ENCODE measurements at places on chromosomes 5 and 9.

DNA sequence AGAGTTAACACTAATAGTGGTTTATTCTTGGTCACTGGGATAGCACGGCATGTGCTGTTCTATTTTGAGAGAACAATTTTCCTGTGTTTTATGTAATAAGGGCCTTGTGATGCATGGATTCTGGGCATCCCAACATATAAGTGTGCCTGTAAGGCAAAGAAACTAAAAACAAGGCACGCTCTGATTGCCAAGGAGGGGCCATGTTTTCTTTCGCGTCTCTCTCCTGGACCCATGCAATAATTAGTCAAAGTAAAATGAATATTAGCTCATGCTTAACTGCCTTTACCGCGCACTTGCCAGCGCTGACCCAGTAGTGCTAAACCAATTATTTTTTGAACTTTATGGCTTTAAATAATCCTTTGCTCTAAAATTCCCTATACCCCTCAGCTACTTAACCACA, 140.9 kb downstream of the PSAT1 start:
- DNase-seq = no peak

GRCh38 chr5:150797384-150797783, 18.8 kb downstream of the SMIM3 start:
- no peak for DNase-seq

DNA sequence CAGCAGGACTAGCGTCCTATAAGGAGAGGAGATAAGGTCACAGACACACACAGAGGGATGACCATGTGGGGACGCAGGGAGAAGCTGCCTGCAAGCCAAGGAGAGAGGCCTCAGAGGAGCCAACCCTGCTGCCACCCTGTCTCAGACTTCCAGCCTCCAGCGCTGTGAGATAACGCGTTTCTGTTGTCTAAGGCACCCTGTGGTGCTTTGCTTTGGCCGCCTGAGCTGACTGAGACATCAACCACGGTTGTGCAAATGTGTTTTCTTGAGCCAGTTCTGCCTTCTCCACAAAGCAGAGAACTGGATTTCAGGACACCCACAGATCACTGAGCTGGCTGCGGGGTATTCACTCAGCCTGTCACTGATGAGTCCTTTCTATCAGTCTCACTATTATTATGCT, 149.1 kb downstream of the NXNL2 start:
- no peak for DNase-seq

DNA sequence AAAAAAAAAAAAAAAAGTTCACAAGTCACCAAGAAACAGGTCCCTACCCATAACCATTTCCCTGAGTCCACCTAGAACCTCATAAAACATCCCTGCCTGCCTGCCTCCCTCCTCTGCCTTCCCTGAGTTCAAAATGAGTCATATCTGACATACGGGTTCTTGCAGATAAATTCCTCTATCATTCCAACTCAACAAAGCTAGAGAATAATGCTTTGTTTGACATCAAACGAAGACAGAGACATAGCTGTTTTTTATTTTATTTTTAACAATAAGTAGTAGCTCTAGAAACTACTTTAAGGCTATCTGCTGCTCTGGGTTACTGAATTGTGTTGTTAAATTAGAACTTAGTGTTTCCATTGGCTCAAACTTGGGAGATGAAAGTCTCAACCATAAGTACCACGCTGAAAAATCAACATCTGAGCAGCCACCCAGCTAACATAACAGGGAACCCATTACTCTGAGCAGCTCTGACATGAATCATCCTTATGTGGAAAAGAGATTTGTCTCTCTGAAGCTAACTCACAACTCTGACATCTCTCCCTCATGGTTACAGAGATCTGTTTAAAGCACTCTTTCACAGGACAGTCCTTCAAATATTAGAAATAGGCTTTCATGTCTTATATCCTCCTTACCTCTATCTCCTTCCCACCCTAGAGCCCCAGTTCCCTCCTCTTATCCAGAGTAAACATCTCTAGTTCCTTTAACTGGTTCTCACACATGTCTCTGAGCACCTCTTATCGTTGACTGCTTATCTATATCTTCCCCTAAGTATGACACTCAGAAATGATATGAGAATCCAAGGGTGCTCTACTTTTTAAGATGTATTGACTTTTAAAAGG, 12.1 kb downstream of the TMEM245 start:
- no peak for DNase-seq

DNA sequence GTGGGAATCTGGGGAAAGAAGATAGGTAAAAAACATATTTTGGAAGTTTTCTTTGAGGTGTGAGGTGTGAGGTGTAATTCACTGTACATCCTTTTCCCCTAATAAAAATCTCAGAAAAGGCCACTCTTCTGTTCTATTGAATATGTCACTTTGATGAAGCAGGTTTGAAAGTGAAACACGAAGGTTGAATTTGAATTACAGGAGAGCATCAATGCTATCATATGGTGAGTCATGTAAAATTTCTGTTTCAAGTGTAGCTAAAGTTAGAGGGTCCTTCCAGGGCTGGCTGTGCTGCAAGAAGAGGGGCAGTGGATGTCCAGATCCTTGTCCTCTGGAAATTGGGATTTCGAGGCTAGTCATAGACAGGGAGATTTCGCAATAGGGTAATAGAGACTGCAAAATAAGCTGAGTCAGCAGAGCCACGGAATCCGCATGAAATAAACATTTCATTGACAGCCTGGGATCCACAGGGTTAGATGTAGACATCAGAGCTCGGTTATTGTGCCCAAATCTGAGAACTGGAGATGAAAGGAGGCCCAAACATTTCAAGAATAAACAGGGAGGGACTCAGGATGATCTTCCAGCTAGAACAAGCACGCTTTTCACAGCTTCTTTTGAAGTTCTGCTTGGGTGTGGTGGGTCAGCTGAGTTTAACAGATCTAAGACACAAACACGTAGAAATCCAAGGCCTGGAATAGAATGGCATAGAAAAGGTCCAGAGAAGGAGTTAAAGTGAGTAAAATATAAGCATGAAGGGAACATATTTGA, 194.4 kb upstream of the CDKN2B start:
- DNase-seq = no peak

DNA sequence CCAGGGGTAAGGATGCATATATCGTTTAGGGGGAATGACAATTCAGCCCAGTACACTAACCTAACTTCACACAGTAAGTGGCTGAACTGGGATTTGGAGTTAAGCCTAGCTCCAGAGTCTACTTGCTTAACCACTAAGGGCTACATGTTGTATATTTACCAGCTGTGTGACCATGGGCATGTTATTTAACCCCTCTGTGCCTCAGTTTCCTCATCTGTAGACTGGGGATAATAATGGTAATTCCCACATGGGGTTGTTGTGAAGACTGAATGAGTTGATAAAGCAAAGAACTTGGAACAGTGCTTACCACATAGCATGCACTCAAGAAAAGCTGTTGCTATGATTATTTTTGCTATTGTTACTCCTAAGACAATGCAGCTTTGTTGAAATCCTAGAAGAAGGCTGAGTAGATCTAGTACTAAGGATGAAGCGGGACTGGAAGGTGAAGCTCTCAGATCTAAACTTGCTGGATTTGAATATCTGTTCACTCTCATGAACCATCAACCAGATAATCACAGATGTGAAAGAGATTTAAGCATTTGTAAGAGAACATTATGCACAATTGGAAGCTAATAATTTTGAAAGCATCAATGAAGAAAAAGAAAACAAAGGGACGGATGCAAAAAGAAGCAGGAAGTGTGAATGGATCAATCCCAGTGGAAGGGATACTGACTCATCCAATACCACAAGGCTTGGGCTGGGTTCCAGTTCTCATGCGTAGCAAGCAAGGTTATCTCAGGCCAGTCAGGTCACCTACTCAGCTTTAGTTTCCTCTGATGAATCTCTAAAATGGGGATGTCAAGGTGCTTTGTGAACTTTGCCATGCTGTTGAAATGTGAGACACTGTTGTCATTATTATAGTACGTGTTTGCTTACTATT, 78.5 kb upstream of the TBC1D2 start:
- no peak for DNase-seq

DNA sequence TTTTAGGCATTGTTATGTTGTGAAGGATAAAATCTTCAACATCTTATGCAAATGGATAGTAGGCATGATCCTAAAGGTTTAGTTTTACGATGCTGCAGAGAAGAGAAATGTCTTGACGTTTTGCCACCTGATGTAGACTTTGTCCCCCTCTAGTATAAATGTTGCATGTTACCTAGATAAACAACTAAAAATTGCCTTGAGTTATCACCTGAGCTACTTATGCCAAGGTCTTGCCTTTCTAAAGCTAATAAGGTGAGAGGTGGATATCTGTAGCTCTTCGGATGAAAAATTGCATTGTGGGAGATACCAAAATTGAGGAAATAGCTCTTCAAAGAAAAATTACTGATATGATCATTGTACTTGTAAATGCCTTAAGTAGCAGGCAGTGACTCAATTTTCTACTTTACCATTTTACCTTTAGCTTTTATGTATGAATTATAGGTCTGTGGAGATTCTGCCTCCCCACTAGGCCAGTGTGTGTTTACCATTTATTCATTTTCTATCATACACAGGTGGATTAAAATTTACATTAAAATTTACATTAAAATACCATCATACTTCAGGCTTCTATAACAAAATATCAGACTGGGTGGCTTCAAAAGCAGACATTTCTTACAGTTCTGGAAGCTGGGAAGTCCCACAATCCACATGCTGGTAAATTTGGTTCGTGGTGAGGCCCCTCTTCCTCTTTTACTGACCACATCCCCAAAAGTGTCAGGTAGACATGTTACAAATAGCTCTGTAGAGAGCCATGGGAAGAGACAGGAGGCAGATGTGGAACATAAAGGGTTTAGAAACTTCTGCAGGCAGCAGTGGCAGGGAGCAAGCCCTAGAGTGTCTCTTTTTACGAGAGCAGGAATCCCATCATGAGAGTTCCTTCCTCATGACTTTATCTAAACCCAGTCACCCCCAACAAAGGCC, 100.7 kb upstream of the ERBIN start:
- peak; percentile 77 for DNase-seq

- no peak for DNase-seq
Observed at GRCh38 chr5:169716287-169716686, 79.2 kb downstream of the DOCK2 start.

GRCh38 chr5:55850839-55851674, at the start of gene IL31RA:
Gene IL31RA (plus strand): TSS chr5:55851357. CDS start chr5:55851571, 214 bp downstream.
- DNase-seq = no peak

- no peak for DNase-seq
Observed at GRCh38 chr5:114308017-114308416, 53.9 kb upstream of the KCNN2 start.

DNA sequence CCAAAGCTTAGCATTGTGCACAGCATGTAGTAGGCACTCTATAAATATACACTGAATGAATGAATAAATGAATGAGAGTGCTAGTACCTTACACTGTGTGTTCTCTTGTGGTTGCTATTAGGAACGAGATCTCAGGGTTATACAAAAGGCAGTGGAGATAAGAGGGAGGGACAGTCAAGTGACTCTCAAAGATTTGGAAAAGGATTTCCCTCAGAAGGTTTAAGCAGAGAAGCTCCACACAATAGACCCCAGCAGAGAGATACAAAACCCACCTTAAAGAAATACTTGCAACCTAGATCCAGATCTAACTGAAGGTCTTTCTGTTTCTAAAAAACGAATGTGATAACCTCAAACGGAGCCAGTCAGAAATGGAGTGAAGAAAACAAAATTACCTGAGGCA, 11.8 kb upstream of the EFNA5 start:
- no peak for DNase-seq

DNA sequence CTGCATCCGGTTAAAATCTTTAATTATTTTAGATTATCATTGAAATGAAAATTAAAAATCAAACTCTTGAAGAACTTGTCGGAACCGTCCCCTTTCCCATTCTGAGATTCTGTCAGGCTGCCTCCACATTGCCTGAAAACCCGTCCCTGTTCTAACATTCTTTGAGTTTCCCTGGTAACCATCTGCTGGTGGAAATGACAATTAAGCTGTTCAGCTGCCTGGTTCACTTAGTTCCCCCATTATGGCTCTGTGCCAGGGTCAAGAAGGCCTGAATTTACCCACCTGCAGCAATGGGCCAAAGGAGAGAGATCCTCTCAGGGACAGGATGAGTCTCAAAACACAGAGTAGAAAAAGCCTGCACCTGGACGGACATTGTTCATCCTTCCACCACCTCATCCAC, 11.8 kb upstream of the TCOF1 start:
- DNase-seq = no peak

- DNase-seq = no peak
Observed at GRCh38 chr9:96619124-96619465, 548 bp downstream of the CDC14B start.

GRCh38 chr5:54673523-54674225, 156.1 kb downstream of the SNX18 start:
- peak; percentile 7 for DNase-seq

DNA sequence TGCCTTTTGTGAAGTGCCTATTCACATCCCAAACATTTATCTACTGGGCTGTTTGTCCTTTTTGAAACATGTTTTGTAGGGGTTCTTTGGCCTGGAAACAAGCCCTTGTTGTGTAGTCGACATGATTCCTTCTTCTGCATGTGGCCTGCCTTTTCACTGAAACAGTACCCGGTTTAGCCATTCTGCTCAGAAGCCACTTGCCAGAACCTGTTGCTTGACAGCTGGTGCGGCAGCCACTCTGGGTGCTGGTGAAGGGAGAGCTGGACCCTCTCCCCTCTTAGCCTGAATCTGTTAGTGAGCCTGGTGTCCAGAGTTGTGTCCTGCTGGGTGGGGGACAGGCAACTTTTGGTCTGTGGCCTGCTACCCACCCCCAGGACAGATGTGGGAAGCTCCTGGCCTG, 128.8 kb upstream of the CACNA1B start:
- no peak for DNase-seq

- no peak for DNase-seq
Observed at GRCh38 chr9:68428481-68428880, 72.1 kb downstream of the PGM5 start.

DNA sequence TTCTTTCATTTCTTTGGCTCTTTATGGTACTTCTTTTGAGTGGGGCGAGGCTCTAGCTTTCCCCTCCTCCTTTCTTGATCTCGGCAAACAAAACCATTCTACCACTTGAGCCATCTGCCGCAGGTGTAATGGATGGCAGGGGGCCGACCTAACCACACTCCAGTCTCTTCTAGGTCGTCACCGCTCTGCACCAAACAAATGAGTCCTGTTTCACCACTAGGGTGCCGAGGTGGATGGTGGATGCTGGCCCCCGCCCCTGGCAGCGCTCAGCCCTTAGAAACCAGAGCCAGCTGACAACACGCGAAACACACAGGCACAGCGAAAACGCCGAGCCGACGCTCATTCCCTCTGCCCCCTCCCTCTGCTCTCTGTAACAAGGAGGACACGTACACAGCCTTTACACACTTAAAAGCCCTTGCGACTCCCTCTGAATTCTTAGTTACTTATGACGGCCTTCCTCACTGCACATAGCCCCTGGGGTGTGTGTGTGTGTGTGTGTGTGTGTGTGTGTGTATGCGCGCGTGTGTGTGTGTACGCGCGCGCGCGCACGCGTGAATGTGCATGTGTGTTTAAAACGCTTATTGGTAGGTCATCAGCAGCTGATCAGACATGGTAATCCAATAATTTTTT, 199.4 kb downstream of the MEF2C start:
- DNase-seq = no peak

DNA sequence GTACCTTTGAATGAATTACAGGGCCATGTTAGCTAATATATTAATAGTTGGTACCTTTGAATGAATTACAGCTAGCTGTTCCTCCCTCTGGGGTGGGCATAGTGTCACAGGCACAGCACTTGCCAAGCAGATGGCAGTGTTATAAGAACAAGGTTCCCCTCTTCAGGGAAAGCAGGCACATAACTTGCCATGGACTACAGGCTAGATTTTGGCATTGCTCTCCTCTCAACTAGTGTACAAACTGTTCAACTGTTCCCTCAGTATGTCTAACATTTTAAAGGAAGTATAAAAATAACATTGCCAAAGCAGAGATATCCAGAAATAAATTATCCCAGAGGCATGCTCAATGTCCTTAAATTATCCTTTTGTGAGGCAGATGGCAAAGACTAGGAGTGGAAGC, 33.7 kb downstream of the ABITRAM start:
- no peak for DNase-seq

- no peak for DNase-seq
Observed at GRCh38 chr5:53520813-53521212, 39.6 kb upstream of the NDUFS4 start.
